Myometrial cell (primary cell): ENCODE measurements at places on chromosomes 3 and 15. TPM values are rescaled to one million over a fixed set of nuclear protein-coding genes. Genes with fewer than 3 reads are reported as not detected.

EOMES gene
- total RNA-seq, result not detected in 2 replicates

LRRN1 gene
- total RNA-seq, result not detected in 2 replicates

ITPR1 gene
- total RNA-seq, result 6.3 and 9.6 TPM in 2 replicates

RBM6 gene
- total RNA-seq, result 28.0 and 28.9 TPM in 2 replicates

UBP1 gene
- 45.6 and 61.7 TPM in 2 replicates for total RNA-seq

BSN gene
- under 0.01 TPM in 1 of 2 replicates, not detected in the other for total RNA-seq

HCN4 gene
- total RNA-seq, result not detected in 2 replicates

CTXN2 gene
- not detected in 2 replicates for total RNA-seq

DPH3 gene
- 16.4 and 20.7 TPM in 2 replicates for total RNA-seq

FBXW12 gene
- total RNA-seq, result not detected in 2 replicates

FANCD2OS gene
- not detected in 2 replicates for total RNA-seq

SAMD7 gene
- total RNA-seq, result not detected in 2 replicates

NRG4 gene
- not detected in 2 replicates for total RNA-seq

SLC27A2 gene
- total RNA-seq, result 1.4 TPM in 1 of 2 replicates, not detected in the other

UCN2 gene
- not detected in 2 replicates for total RNA-seq

CD200 gene
- total RNA-seq, result 8.7 and 8.9 TPM in 2 replicates

ITIH3 gene
- not detected in 2 replicates for total RNA-seq

GABPB1 gene
- total RNA-seq, result 28.8 and 33.5 TPM in 2 replicates

ADAMTS9 gene
- 0.58 and 0.71 TPM in 2 replicates for total RNA-seq

SLC24A5 gene
- not detected in 2 replicates for total RNA-seq

MYO5C gene
- total RNA-seq, result not detected in 2 replicates

DUSP7 gene
- 12.6 and 17.3 TPM in 2 replicates for total RNA-seq

TIMP4 gene
- total RNA-seq, result 12.9 and 21.3 TPM in 2 replicates

HYPK gene
- 15.9 and 24.8 TPM in 2 replicates for total RNA-seq

UBAP1L gene
- total RNA-seq, result 0.18 and 0.29 TPM in 2 replicates

CFAP20DC gene
- total RNA-seq, result 4.6 and 6.9 TPM in 2 replicates

DAZL gene
- not detected in 2 replicates for total RNA-seq

DNASE1L3 gene
- not detected in 2 replicates for total RNA-seq

FAM107A gene
- under 0.01 TPM in 1 of 2 replicates, not detected in the other for total RNA-seq

HTR3E gene
- total RNA-seq, result not detected in 2 replicates

KBTBD8 gene
- total RNA-seq, result 0.35 and 4.3 TPM in 2 replicates
